Keratinocyte (primary cell): ENCODE measurements at places on chromosomes 5 and 9. TPM values are rescaled to one million over a fixed set of nuclear protein-coding genes. Genes with fewer than 3 reads are reported as not detected.

The PCDHGA7 gene
- 0.13 to 0.24 TPM (median 0.14 TPM) in 3 replicates for polyA plus RNA-seq

The PRKAA1 gene
- 25.0 to 59.3 TPM (median 44.2 TPM) in 3 replicates for polyA plus RNA-seq

The GABRP gene
- 0.06 to 0.28 TPM (median 0.18 TPM) in 3 replicates for polyA plus RNA-seq

- no peaks in the 10 kb centered on the region for H3K4me1 ChIP-seq
- H3K36me3 ChIP-seq: no peaks in the 10 kb centered on the region
- no peak overlapping the region for H3K4me3 ChIP-seq
- no peaks in the 10 kb centered on the region for H3K27me3 ChIP-seq
These were observed 57.5 kb upstream of the S1PR3 start for GRCh38 chr9:88933607-88934379.

DNA sequence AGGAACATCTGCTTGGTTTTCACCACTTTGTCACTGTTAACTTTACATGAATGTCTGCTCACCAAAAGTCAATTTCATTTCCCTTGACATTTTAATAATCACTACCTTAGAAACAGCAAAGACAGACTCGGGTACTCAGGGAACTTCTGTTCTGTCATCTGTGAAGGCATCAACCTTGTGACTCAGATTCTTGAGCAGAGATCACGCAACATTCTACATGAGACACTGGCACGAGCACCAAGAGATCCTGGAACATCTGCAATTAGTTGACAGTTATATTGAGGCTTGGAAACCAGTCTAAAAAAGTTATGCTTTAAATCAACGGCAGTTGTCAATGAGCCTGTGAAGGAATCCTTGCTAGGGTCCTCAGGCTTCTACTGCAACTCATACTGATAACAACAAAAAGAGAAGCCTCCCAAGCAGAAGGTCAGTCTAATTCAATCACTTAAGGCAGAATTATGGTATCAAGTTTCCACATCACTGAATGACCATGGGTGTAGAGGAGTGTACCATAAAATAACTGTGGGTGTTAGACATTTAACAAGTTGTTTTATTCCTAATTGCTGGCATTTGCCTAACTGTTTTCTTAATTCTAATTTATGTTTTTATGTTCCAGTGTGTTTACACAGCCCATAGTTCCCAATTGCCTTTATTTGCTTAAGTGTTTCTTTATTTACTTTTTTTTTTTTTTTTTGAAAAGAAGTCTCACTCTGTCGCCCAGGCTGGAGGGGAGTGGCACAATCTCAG, 3.3 kb upstream of the PBX3 start:
- no peaks in the 10 kb centered on the region for H3K36me3 ChIP-seq
- H3K4me1 ChIP-seq: peaks cover 9% of the 10 kb centered on the region
- no peaks in the 10 kb centered on the region for H3K27me3 ChIP-seq
- H3K27ac ChIP-seq: no peak overlapping the region

GRCh38 chr5:35665096-35665495, 47.4 kb downstream of the SPEF2 start:
- no peaks in the 10 kb centered on the region for H3K4me1 ChIP-seq
- no peaks in the 10 kb centered on the region for H3K36me3 ChIP-seq
- no peak overlapping the region for H3K27ac ChIP-seq
- H3K27me3 ChIP-seq: no peaks in the 10 kb centered on the region

GRCh38 chr5:52690236-52690768, 97.4 kb upstream of the ITGA1 start:
- no peak overlapping the region for H3K27ac ChIP-seq
- H3K36me3 ChIP-seq: no peaks in the 10 kb centered on the region
- H3K4me1 ChIP-seq: no peaks in the 10 kb centered on the region
- H3K4me3 ChIP-seq: no peak overlapping the region
- no peak for DNase-seq

- no peaks in the 10 kb centered on the region for H3K36me3 ChIP-seq
- no peak for DNase-seq
- no peak overlapping the region for H3K27ac ChIP-seq
- H3K4me3 ChIP-seq: no peak overlapping the region
- H3K4me1 ChIP-seq: no peaks in the 10 kb centered on the region
These were observed 27.4 kb downstream of the IRX2 start for GRCh38 chr5:2724031-2724581.
